Sciatic nerve (tissue), 2 donors: ENCODE measurements at places on chromosomes 5 and 9.

GRCh38 chr9:107557236-107557990 is 67.8 kb upstream of the KLF4 start:
- DNase-seq, result no peak

GRCh38 chr5:38922199-38922598 is 76.4 kb downstream of the OSMR start:
- DNase-seq, result no peak

DNA sequence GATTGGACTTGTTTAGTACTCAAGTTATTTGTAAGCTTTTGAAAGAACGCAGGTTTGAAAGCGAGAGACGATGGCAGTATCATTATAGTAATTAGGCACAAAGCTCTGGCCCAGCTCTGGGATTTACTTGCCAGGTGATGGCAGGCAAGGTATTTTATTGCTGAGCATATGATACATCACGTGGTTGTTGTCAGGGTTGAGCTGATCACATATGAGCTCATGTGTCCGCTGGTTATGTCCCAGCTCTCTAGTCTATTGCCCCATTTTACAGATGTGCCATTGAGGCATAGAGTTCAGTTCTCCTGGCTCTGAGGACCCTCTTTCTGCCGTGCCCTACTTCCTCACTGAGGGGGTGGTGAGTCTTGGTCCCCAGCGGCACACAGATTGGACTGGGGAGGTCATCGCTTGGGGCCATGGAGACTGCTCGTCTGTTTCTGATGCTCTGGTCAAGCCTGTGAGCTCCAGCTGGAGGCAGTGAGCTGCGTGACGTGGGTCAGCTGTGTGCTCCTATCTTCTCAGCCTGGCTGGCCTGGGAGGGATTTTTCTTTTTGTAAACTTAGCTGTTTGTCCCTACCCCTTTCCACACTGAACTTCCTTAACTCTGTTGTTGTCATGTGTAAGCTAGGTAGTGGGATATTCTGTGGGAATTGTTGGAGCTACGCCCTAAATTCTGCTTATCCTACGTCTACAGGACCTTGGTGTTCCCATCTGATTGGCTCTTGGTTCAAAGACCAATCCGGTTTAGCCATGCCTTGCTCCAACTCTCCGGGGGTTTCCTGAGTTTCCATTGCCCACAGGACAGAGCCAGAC is 2.2 kb downstream of the NXNL2 start:
- DNase-seq, result no peak

DNA sequence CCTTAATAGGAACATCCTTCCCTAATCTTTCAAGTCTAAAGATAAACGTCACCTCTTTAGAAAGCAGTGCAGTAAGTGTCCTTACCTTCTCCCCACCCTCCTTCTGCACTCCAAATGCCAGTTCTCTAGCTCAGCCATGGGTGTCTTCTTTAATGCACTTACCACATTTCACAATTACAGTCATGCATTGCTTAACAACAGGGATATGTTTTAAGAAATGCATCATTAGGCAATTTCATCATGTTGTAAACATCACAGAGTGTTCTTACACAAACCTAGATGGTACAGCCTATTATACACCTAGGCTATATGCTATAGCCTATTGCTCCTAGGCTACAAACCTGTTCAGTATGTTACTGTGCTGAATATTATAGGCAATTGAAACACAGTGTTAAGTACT is 91.2 kb downstream of the RFX3 start:
- DNase-seq, result no peak

GRCh38 chr5:68379275-68380036 is 163.9 kb downstream of the PIK3R1 start:
- DNase-seq, result no peak

- DNase-seq, result no peak
Measured at GRCh38 chr9:90546200-90546599, 96.4 kb downstream of the DIRAS2 start.

- no peak for DNase-seq
Measured at GRCh38 chr5:54573812-54574489, 56.4 kb downstream of the SNX18 start.

- no peak for DNase-seq
Measured at GRCh38 chr9:89236955-89237573, 58.4 kb upstream of the SHC3 start.
